ENCODE measurements at places on chromosomes 11 and 22. TPM values are rescaled to one million over a fixed set of nuclear protein-coding genes. Genes with fewer than 3 reads are reported as not detected.
A peak's percentile ranks its signal among the peaks of the same experiment; 100 is the strongest.

- H3K4me1 ChIP-seq = no peaks in the 10 kb centered on the region
- H3K27ac ChIP-seq = no peak overlapping the region
- no peak for DNase-seq
- peaks cover 2% of the 10 kb centered on the region for H3K36me3 ChIP-seq
- no peak overlapping the region for H3K4me3 ChIP-seq
These were observed 17.5 kb downstream of the JAM3 start for GRCh38 chr11:134086376-134086775.

DNA sequence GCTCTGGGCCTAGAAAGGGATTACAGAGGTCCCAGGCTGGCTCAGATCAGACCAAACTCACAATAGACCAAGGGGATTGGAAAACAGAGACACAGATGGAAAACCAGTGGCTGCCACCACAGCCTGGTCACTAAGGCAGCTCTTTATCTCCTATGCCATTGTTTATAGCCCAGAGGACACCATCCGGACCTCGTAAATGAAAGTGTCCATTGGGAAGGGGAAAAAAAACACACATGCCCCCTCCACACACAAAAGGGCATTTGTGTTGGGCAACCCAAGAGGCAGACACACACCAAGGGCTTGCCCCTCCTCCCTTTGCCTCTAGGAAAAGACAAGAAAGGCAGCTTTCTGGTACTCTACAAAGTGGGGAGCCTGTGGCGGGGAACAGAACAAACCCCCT is 85.9 kb downstream of the GAB2 start:
- no peaks in the 10 kb centered on the region for H3K4me1 ChIP-seq
- no peak overlapping the region for H3K4me3 ChIP-seq
- DNase-seq = no peak
- H3K27ac ChIP-seq = no peak overlapping the region
- H3K36me3 ChIP-seq = no peaks in the 10 kb centered on the region

DNA sequence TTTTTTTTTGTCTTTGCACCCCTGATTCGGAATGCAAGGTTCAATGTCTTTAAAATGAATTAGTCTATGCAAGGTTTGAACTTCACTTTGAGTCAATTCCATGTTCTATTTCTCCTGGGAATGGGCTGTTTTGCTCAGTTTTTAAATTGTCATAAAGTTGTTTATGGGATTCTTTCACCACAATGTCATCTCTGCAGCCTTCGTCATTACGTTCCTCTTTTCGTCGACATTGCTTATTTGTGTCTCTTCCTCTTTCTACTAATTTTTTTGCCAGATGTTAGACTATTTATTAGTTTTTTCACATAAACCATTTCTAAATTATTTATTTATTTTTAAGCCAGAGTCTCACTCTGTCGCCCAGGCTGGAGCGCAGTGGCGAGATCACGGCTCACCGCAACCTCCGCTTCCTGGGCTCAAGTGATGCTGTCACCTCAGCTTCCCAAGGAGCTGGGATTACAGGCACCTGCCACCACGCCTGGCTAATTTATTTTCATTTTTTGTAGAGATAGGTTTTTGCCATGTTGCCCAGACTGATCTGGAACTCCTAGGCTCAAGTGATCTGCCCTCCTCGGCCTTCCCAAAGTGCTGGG is 7.1 kb upstream of the TNNT3 start:
- H3K27me3 ChIP-seq = no peaks in the 10 kb centered on the region
- DNase-seq = no peak
- no peaks in the 10 kb centered on the region for H3K36me3 ChIP-seq
- H3K27ac ChIP-seq = no peak overlapping the region
- peaks cover 3% of the 10 kb centered on the region for H3K4me1 ChIP-seq
- no peak overlapping the region for H3K4me3 ChIP-seq

DNA sequence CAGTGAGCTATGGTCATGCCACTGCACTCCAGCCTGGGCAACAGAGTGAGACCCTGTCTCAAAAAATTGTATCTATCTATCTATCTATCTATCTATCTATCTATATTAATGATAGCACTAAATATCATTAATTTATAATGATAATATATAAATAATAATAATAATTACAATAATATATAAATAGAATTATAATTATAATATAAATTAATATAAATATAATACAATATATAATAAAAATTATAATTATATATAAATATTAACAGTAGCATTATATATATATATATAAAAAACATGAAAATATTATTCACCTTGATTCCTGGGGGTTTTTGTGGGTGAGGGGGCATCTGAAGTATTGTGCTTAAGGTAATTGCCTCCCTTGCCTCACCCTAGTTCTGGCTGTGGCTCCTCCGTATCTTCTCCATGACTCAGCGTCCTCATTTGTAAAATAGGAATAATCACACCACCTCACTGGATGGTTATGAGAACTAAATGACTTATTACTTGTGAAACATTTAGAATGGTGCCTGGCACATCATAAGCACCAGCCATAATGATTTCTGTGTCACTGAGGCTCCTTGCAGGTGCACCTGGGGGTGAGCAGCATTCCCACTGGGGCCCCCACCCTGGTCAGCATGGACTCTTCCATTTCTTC is 18.8 kb downstream of the RASD2 start:
- H3K36me3 ChIP-seq = no peaks in the 10 kb centered on the region
- peaks cover 7% of the 10 kb centered on the region for H3K4me1 ChIP-seq
- no peak overlapping the region for H3K27ac ChIP-seq
- no peaks in the 10 kb centered on the region for H3K27me3 ChIP-seq
- no peak overlapping the region for H3K4me3 ChIP-seq

- no peak overlapping the region for H3K27ac ChIP-seq
- H3K4me1 ChIP-seq = no peaks in the 10 kb centered on the region
- H3K4me3 ChIP-seq = no peak overlapping the region
- H3K36me3 ChIP-seq = no peaks in the 10 kb centered on the region
- DNase-seq = no peak
These were observed 376.2 kb upstream of the LARGE1 start for GRCh38 chr22:34296461-34296860.

DNA sequence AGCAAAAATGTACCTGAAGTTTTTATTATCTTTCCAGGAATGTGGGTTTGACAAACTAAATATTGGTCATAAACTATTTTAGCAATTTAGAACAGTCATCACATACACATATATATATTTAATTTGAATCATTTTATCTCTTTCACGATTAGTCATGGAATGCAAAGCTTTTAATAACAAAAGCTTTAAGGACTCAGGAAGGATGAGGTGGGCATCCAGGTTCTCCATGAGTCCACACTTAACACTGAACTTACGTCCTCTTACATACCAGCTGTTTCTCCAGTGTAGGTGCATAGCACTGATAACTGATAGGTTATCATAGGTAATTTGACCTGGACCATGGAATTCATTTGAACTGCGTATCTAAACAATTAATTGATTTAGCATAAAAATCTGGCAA is 28.1 kb upstream of the GNAZ start:
- H3K27ac ChIP-seq = no peak overlapping the region
- H3K4me3 ChIP-seq = no peak overlapping the region
- no peaks in the 10 kb centered on the region for H3K4me1 ChIP-seq

- H3K4me1 ChIP-seq = no peaks in the 10 kb centered on the region
- H3K36me3 ChIP-seq = no peaks in the 10 kb centered on the region
- H3K27me3 ChIP-seq = no peaks in the 10 kb centered on the region
- no peak overlapping the region for H3K27ac ChIP-seq
- no peak overlapping the region for H3K4me3 ChIP-seq
- no peak for DNase-seq
These were observed 39.5 kb upstream of the CD44 start for GRCh38 chr11:35099278-35100012.

GRCh38 chr11:45096636-45097035 is 49.8 kb upstream of the PRDM11 start:
- DNase-seq = peak; percentile 22
- H3K4me3 ChIP-seq = no peak overlapping the region
- peaks cover 14% of the 10 kb centered on the region for H3K4me1 ChIP-seq
- no peaks in the 10 kb centered on the region for H3K27me3 ChIP-seq

- no peak overlapping the region for H3K4me3 ChIP-seq
- no peak overlapping the region for H3K27ac ChIP-seq
- DNase-seq = no peak
- peaks cover 8% of the 10 kb centered on the region for H3K4me1 ChIP-seq
These were observed 86.3 kb upstream of the CRYBB3 start for GRCh38 chr22:25113316-25113721.

- H3K4me1 ChIP-seq = no peaks in the 10 kb centered on the region
- no peak for DNase-seq
- no peak overlapping the region for H3K27ac ChIP-seq
- H3K36me3 ChIP-seq = no peaks in the 10 kb centered on the region
- peaks cover 6% of the 10 kb centered on the region for H3K27me3 ChIP-seq
- no peak overlapping the region for H3K4me3 ChIP-seq
These were observed 25.8 kb downstream of the KRTAP5-5 start for GRCh38 chr11:1655168-1656060.

- DNase-seq = no peak
- H3K36me3 ChIP-seq = no peaks in the 10 kb centered on the region
- no peaks in the 10 kb centered on the region for H3K4me1 ChIP-seq
- H3K4me3 ChIP-seq = no peak overlapping the region
These were observed 7.2 kb downstream of the SLC22A12 start for GRCh38 chr11:64598106-64598796.

GRCh38 chr11:19934828-19935259 is 222.2 kb downstream of the NAV2 start:
- H3K36me3 ChIP-seq = peaks cover 17% of the 10 kb centered on the region
- no peak overlapping the region for H3K4me3 ChIP-seq
- peaks cover 11% of the 10 kb centered on the region for H3K4me1 ChIP-seq
- no peaks in the 10 kb centered on the region for H3K27me3 ChIP-seq
- no peak for DNase-seq

- H3K27me3 ChIP-seq = no peaks in the 10 kb centered on the region
- H3K4me3 ChIP-seq = no peak overlapping the region
- no peak for DNase-seq
- no peaks in the 10 kb centered on the region for H3K36me3 ChIP-seq
- no peaks in the 10 kb centered on the region for H3K4me1 ChIP-seq
- H3K27ac ChIP-seq = no peak overlapping the region
These were observed 164.1 kb downstream of the ARHGAP42 start for GRCh38 chr11:100851147-100851546.

DNA sequence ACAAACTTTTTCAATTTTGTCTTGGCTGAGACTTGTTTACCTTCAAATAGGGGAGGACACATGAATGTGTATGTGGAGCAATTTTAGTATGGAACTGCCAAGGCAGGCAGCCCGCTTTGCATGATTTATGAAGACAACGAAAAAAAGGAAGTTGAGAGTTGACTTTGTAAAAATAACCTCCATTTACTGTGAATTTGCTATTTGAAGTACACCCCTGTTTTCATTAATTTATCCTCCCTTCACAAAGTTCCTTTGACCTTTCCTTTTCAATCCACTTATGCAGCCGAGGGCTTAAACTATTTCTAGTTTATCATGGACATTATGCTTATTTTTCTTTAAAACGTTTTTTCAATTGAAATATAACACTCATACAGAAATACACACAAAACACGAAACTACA is 369.6 kb upstream of the CADM1 start:
- no peaks in the 10 kb centered on the region for H3K27me3 ChIP-seq
- no peak overlapping the region for H3K4me3 ChIP-seq
- peaks cover 2% of the 10 kb centered on the region for H3K4me1 ChIP-seq
- H3K27ac ChIP-seq = no peak overlapping the region

DNA sequence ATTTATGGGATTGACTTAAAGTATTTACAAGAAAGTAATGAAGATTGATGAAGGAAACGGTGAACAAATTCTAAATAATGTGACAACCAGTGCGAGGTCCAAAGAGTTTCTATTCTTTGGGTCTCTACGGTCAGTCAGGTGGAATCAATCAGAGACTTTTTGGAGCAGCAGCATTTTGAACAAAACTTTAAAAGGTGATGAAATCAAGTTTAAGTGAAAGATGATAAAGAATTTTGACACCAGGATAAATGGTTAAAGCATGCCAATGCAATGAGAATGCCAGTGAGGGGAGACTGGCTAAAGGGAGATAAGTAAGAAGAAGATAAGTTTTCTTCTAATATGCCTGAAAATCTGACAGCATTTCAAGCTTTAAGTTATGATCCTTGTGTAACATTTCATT is 67.9 kb downstream of the DCUN1D5 start:
- no peaks in the 10 kb centered on the region for H3K36me3 ChIP-seq
- H3K27ac ChIP-seq = no peak overlapping the region
- H3K27me3 ChIP-seq = no peaks in the 10 kb centered on the region
- H3K4me3 ChIP-seq = no peak overlapping the region
- DNase-seq = no peak

DNA sequence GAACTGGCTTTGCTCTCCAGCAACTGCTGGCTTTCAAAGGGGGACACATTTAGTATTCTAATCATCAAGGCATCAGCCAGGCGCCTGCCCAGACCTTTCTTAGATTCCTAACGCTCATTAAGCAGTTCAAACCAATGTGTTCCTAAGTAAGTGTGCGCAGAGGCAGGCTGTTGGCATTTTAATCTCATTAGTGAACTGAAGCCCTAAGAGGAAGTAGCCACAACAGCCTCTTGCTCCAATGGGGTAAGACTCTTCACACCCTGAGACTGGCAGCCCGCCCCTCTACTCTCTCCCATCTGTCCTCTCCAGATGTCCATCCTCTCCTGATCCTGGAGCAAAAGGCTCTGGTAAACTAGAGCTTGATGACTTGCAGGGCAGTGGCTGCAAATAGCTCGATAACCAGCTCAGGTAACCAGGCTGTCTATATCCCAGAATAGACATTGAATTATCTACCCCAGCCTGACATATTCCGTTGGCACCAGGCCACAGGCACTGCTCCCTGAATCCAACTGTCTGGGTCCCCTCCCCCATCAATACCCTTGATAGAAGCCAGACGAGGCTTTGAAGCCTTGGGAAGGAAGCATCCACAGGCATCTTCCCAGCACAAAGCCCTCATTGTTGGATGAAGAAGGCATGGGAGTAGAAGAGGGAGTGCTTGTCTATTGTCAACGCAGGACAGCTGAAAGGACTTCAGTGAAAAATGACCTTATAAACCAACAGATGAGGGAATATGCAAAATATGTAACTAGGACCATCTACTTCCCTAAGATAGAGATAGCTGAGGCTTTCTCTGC is 321.1 kb downstream of the TENM4 start:
- H3K27ac ChIP-seq = no peak overlapping the region
- DNase-seq = no peak
- H3K4me1 ChIP-seq = no peaks in the 10 kb centered on the region
- H3K4me3 ChIP-seq = no peak overlapping the region
- H3K36me3 ChIP-seq = no peaks in the 10 kb centered on the region
- no peaks in the 10 kb centered on the region for H3K27me3 ChIP-seq

- H3K4me3 ChIP-seq = no peak overlapping the region
- H3K27me3 ChIP-seq = no peaks in the 10 kb centered on the region
- peaks cover 18% of the 10 kb centered on the region for H3K4me1 ChIP-seq
- no peaks in the 10 kb centered on the region for H3K36me3 ChIP-seq
- H3K27ac ChIP-seq = no peak overlapping the region
- DNase-seq = no peak
These were observed 71.8 kb upstream of the PARVG start for GRCh38 chr22:44108806-44109385.

GRCh38 chr22:28855355-28856094 is 27.8 kb upstream of the ZNRF3 start:
- H3K4me3 ChIP-seq = no peak overlapping the region
- H3K27me3 ChIP-seq = no peaks in the 10 kb centered on the region

GRCh38 chr11:74033046-74033445 is 24.2 kb upstream of the UCP3 start:
- no peaks in the 10 kb centered on the region for H3K4me1 ChIP-seq
- no peak overlapping the region for H3K4me3 ChIP-seq
- peaks cover 4% of the 10 kb centered on the region for H3K36me3 ChIP-seq

Gene CYB561A3
- 58.0 TPM for polyA plus RNA-seq

Gene ELMOD1
- polyA plus RNA-seq = 0.47 TPM

Gene PRR33
- polyA plus RNA-seq = 0.02 TPM

Gene MUC6
- not detected for polyA plus RNA-seq

Measured in H1 (cell line).